ENCODE measurements at places on chromosomes 1 and 21. TPM values are rescaled to one million over a fixed set of nuclear protein-coding genes. Genes with fewer than 3 reads are reported as not detected.
A peak's percentile ranks its signal among the peaks of the same experiment; 100 is the strongest.

DNA sequence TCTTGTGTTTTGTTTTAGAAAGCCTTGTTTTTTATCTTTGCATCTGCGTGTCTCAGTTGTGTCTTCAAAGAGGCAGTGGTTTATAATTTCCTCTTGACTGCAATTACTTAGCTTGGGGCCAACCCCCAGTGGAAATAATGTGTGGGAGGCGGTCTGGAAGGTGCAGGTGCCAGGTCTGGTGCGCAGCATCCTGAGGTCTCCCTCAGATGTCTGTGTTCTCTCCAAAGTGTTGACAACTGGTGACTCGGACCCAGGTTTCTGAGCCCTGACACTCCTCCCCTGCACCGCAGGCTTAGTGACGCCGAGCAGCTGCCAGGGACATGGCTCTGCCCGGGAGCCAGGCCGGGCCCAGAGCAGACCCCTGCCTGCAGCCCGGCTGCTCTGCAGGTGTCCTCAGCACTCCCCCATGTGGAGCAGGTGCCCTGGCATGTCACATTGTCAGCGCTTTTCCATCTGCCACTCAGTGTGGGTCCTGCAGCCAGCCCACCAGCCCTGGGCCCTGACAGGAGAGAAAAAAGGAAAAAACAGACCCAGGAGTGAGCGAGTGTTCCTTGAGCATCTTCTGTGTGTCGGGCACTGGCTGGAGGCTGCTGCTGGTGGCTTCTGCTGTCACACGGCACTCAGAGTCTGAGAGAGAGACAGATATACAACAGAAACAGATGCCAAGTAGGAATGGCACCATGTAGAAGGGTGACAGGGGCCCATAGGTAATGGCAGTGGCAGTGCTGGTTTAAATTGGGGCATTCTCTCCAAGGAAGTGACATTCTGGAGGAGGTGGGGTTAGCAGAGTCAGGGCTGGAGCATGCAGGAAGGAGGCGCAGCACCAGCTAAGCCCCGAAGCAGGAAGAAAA lies 24.8 kb upstream of the SELENON start:
- DNase-seq, result no peak
- H3K4me3 ChIP-seq, result no peak overlapping the region
- H3K27me3 ChIP-seq, result peaks cover 35% of the 10 kb centered on the region
- H3K36me3 ChIP-seq, result no peaks in the 10 kb centered on the region
- peaks cover 62% of the 10 kb centered on the region for H3K4me1 ChIP-seq

DNA sequence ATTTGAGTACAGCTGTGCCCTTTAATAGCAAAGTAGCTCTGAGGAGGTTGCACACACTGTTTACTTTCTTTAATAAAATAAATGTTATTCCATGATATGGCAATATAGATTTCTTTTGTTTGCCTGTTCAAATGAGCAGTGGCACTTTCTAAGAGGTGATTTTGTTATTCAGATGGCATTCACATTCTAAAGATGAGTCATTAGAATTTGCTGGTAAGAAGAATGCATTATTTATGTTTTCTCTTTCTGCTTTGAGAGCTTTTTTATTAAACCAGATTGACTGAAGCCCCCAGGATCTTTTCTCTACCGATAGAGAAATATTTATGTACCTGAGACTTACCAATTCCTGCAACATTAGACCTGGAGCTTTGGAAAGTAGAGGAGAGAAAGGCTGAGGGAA lies 11.2 kb upstream of the LEPR start:
- DNase-seq, result no peak
- no peaks in the 10 kb centered on the region for H3K36me3 ChIP-seq
- H3K27ac ChIP-seq, result no peak overlapping the region
- H3K27me3 ChIP-seq, result no peaks in the 10 kb centered on the region

DNA sequence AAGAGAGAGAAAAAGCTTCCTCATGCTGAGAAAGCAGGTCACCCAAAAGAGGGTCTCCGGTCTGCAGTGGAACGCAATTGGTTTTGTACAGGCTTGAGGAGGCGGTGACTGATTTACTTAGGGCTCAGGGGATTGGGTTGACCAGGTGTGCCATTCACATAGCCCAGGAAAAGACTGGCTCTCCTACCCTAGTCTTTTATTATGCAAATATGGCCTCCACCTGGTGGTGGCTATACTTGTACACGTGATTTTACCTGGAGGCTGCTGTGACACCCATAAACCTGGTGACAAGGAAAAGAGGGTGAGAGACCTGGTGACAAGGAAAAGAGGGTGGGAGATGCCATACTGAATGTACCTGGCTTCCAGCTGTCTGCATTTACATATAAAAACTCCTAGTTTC lies 49.9 kb downstream of the DNTTIP2 start:
- DNase-seq, result no peak
- H3K27ac ChIP-seq, result peak overlapping the region; percentile 28
- no peaks in the 10 kb centered on the region for H3K27me3 ChIP-seq
- no peak overlapping the region for H3K4me3 ChIP-seq
- peaks cover 29% of the 10 kb centered on the region for H3K4me1 ChIP-seq

- DNase-seq, result no peak
- H3K4me3 ChIP-seq, result no peak overlapping the region
- no peaks in the 10 kb centered on the region for H3K27me3 ChIP-seq
Observed at GRCh38 chr1:57874418-57874877, 450.6 kb upstream of the DAB1 start.

DNA sequence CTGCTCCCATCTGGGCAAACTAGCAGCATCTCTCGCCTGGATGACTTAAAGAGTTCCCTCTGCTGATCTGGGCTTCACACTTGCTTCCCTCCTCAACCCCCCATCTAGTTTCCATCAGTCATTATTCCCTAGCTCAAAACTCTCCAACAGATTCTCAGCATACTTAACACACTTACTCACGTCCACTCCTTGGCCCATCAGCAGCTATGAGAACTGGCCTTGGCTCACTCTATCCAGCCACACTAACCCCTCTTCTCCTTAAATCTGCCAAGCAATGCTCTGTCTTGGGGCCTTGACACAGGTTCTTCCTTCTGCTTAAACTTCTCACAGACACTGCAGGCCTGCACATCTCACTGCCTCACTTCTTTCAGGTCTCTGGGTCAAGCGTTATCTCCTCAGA lies 41.6 kb downstream of the GNG12 start:
- no peak overlapping the region for H3K27ac ChIP-seq
- H3K4me1 ChIP-seq, result no peaks in the 10 kb centered on the region
- H3K4me3 ChIP-seq, result no peak overlapping the region

DNA sequence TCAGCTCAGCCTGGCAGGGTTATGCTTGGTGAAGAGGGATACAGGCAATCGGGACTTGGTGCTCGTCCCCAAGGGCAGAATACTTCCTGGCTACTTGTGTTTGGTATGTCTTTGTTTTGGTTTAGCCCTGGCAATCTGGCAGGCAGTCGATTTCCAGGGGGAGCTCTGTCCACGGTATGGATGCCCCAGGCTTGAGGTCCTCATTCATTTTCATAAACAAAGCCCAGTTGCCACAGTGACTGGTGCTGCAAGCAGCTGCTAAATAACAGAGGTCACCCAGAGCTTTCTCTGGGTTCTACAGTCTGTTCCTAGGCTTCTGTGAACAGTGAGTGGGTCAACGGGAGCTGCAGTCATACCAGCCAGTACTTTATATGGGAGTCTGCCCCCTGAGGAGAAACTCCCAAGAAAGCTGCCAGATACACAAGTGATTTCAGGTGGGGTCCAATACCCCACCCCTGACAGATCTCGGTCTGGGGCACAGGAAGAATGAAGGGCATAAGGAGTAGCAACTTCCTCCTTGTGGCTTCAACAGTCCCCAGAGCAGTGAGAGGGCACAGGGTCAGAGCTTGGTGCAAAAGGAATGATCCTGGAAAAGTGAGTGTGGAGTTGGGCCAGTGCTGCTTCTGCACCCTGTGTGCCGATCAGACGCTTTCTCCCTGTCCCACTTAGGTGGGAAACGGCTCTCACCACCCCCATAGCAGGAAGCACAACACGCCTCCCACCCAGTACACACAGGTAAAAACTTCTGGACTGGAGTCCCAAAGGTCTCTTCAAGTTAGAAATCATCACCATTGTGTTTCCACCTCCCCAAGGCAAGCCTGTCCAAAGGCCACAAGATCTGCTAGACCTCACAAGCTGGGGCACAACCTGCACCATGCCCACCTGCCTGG lies 55.5 kb downstream of the TGFBR3 start:
- H3K27ac ChIP-seq, result peak overlapping the region; percentile 97
- no peak overlapping the region for H3K4me3 ChIP-seq
- no peaks in the 10 kb centered on the region for H3K36me3 ChIP-seq
- H3K4me1 ChIP-seq, result peaks cover 100% of the 10 kb centered on the region
- DNase-seq, result peak; percentile 84

DNA sequence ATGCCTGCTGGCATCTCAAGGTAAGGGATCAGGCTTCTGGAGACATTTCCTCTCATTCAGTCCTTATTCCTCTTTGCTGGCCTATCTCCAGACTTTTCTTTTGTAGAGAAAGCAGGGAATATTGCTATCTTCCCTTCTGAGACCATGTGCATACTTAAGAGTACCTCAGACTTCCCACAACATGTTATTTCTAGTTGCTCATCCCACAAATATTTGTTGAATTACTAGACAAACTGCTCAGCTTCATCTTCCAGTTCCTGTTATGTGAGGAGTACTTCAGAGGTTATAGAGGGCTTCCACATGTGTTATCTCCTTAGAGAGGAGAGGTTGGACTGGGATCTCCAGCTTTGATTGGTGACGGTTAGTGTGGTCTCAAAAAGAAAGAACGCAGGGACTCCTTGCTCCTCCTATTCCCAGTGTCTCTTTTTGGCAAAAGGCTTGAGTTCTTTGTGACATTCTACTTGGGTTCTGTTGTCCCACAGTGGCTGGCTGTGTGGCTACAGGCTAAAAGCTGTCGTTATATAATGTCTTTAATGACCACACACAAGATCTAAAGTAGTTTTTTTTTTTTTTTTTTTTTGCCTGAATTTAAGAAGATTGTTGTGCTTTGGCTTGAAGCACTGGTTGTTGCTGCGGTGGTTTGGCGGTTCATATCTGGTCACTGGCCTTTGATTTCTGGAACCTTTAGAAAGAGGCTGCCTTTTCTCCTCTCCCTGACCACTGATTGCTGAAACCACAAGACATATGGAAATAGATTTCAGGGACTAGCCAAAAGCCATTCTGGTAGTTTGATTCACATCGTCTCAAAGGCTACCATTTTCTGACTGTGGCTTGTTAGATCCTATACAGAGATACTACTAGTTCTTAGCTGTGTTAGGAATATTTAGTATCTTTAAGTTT lies 78.7 kb downstream of the FGGY start:
- no peak for DNase-seq
- H3K4me3 ChIP-seq, result no peak overlapping the region
- no peaks in the 10 kb centered on the region for H3K27me3 ChIP-seq
- no peaks in the 10 kb centered on the region for H3K36me3 ChIP-seq
- H3K27ac ChIP-seq, result no peak overlapping the region

DNA sequence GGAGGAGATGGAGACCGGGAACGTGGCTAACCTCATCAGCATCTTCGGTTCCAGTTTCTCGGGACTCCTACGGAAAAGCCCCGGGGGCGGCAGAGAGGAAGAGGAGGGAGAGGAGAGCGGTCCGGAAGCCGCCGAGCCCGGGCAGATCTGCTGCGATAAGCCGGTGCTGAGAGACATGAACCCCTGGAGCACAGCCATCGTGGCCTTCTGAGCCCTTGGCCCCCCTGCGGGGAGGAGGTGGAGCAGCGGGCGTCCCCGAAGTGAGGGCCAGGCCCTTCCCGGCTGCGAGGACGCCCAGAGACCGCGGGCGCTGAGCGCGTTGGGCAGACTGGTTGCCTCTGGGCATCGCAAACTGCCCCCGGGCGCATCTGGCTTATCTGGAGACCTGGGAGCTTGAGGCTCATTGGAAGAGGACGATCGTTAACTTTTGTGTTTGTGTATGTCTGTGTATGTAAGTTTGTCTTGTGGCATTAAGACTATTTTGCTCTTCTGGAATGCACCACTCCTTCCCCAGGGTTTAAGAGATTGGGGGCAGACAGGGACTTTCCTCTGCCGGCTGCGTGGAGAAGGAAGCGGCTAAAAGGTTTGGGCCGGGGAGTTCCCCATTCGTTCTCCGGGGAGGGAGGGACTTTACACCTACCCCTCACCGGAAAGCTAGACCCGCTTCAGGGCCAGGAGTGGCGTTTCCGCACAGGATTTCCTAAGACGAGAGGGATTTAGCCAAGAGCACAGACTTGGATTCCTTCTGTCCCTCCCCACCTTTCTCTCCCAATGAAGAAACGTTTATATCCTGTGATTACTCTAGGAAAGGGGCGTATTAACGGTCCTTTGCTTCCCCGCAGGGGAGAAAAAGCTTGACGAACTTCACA lies 1.4 kb downstream of the IER5 start:
- H3K4me1 ChIP-seq, result peaks cover 61% of the 10 kb centered on the region
- no peaks in the 10 kb centered on the region for H3K27me3 ChIP-seq
- peak; percentile 30 for DNase-seq

DNA sequence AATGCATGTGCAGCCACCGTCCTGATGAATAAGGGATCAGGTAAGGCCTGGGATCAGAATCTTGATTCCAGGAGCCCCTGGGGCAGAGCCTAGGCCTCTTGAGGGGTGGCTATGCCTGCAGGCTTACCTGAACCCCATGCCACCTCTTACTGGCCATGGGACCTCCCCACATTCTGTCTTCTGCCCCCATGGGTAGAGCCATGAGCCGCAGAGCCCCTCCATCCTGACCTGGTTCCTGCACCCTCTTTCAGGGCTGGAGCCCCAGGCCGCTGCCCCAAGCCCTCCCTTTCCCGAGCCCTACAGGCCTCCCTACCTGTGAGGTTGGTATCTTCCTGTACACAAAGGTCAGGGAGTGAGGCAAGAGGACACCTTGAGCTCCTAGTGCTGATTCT lies 120.8 kb downstream of the DMRTB1 start:
- H3K27ac ChIP-seq, result no peak overlapping the region
- peaks cover 10% of the 10 kb centered on the region for H3K27me3 ChIP-seq
- no peak overlapping the region for H3K4me3 ChIP-seq
- H3K36me3 ChIP-seq, result no peaks in the 10 kb centered on the region

DNA sequence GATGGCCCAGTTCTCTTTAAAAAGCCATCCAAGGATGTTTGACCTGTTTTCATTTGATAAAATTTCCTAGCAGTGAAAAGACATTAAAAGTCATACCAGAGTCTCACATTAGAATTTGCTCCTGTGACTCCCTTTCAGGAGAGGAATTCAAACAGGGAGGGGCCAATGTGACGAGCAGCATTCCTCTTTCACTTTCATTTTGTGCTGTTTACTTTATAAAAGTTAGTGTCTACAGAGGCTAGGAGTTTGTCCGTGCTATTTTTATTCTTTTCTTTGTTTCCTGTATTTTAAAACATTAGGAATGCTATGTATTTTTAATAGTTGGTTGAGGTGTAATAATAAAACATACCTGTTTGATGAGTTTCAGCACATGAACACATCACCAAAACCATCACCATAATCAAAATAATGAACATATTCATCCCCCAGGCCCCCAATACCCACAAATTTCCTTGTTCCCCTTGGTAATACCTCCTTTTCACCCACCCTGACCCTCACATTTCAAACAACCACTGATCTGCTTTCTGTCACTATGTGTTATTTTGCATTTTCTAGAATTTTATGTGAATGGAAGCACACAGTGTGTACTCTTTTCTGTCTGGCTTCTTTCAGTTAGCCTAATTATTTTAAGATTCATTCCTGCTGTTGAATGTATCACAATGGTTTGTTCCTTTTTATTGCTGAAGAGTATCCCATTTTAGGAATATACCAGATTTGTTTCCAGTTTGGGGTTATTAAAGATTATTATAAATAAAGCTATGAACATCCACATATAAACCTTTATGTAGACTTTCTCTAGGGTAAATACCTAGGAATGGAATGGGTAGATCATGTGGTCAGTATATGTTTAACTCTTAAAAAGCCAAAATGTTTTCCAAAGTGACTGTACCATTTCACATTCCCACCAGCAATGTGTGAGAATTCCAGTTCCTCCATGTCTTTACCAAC lies 129.5 kb downstream of the TENT5C start:
- DNase-seq, result peak; percentile 10
- no peaks in the 10 kb centered on the region for H3K36me3 ChIP-seq
- H3K27ac ChIP-seq, result no peak overlapping the region
- H3K27me3 ChIP-seq, result no peaks in the 10 kb centered on the region
- 0 out of 2 replicates have a peak, but pooled peaks cover 5% of the 10 kb centered on the region for H3K4me1 ChIP-seq
- peak overlapping the region; percentile 64 for H3K4me3 ChIP-seq

The AVPR1B gene
- not detected for total RNA-seq

The SH2D2A gene
- total RNA-seq, result 0.73 TPM

The SLC50A1 gene
- total RNA-seq, result 22.5 TPM
